Fibroblast of skin of back (primary cell): ENCODE measurements at places on chromosomes 4 and X.

DNA sequence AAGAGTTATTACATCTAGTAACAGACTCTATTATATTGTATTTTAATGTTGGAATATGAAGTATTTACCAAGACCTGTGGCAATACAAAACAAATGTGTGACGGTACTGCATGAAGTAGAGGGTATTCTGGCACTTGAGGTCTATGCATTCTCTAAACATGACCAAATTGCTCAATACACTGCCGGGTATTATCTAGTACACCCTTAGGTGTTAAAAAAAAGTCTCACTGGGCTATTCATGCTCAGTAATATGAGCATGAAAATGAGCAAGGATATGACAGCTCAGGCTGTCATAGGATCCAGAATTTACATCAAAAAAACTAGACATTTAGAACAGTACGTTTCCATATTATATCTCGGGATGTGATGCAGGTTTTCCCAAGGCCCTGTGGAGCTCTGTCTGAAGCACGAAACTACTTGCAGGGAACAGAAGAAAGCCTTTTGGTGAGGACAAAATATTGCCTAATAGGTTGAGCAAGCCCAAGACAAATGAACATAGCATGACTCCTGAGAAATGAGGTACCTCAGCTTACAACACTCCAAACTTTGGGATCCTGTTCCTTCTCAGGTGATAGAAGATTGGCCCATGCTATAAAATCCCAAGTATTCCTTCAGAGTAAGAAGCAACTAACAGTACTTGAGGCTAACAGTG is 74.1 kb upstream of the MAOA start:
- DNase-seq = no peak

GRCh38 chr4:26235500-26235899 is 85.3 kb upstream of the RBPJ start:
- DNase-seq = peak; percentile 35

- peak; percentile 89 for DNase-seq
These were observed 3.8 kb downstream of the GABRE start for GRCh38 chrX:151970661-151971060.

DNA sequence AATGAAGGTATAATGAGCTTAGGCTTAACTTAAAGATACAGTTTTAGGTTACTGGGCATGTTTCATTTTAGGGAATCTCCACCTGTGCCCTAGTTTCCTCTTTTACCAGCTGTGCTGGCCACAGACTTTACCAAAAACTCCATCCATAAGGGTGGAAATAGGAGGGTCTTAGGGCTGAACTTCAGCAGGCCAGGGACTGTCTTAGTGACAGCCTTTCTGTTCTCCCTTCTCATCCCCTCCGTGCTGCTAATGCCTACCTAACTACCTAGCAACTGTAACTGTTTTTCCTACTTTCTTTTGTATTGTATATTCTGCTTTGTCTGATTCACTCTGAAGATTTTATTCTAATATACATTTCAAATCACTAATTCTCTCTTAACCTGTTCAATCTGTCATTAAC is 1375.3 kb downstream of the PCDH18 start:
- DNase-seq = no peak

DNA sequence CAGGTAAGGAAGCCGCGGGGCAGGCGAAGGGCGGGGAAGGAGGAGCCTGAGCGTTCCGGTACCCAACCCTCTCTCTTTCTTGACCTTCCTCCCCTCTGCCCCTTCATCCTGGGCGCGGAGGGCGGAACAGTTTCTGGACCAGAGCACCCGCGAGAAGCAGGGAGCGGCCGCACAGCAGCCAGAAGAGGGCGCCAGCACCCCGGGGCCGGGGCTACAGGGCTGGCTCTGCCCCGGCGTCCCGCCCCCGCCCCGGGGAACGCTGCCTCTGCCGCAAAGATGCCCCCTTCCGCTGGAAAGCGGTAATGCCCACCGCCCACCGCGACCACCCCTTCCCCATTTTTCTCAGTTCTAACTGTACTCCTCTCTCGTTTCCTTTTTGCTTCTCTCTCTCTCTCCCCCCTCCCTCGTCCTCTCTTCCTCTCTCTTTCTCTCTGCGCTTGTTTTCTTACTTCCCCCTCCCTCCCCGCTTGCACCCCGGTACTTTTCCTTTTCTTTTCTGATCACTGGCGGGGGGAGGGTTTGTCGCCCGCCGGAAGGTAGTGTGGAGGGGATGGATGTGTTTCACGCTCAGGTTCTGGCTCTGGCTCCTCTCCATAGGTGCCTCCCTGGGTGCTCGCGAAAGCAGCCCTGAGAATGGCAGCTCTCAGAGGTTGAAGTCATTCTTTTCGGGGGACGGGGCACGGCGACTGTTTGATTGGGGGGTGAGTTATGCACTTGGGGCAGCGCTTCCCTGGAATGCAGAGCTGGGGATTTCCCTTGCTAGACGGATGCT is 13.1 kb upstream of the PRDM8 start:
- peak; percentile 80 for DNase-seq
